ENCODE measurements at places on chromosomes 7 and 10. TPM values are rescaled to one million over a fixed set of nuclear protein-coding genes. Genes with fewer than 3 reads are reported as not detected.

GIMAP7 gene
- polyA plus RNA-seq, result 12.4 TPM

DNA sequence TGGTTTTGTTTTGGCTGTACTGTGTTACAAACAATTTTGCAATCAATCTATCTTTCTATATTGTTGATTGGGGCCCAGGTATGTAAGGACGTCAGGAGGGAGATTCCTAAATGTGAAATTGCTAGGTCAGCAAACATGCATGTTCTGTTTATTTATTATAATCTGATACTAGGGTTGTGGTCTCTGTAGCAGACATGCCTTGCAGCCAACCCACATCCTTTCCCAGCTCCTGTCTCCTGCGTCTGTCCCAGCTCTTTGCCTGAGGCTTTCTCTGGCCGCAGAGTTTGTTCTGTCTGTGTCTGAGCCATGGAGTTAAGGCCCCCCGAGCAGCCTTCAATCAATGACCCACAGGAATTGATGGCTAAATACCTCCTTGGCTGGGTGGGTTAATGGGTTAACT, 124.0 kb upstream of the ZEB1 start:
- no peak for DNase-seq

- no peak for DNase-seq
These were observed 9.9 kb downstream of the TWIST1 start for GRCh38 chr7:19107356-19108146.

GRK5 gene
- 14.0 TPM for polyA plus RNA-seq

DNA sequence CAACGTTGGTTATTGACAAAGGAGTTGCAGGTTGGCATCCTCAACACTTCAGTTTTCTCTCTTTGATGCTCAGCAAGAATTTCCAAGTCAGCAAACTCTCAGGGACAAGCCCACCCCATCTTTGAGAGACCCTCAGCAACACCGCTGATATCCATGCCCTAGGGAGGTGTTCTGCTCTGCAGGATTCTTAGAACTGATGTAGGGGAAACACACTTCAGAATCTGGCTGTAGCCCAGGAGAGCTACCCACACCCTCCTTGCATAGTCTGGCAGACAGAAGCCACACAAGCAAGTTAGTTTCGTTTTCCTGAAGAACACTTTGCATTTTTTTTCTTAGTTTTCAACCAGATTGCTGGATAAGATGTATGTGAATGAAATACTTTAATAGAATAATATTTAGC, 822 bp downstream of the SAMD9L start:
- DNase-seq, result no peak

EVX1 gene
- 0.07 TPM for polyA plus RNA-seq
